ENCODE measurements at places on chromosomes 3 and 15.

GRCh38 chr3:171565481-171566058 is 105.4 kb upstream of the TNIK start:
- no peak for DNase-seq

GRCh38 chr3:33277193-33277882 is at the start of gene FBXL2:
TSS of gene FBXL2 (plus strand) at chr3:33277442. CDS start at chr3:33277513, 71 bp downstream.
- DNase-seq, result no peak

- no peak for DNase-seq
Observed at GRCh38 chr3:28850186-28850585, 430.7 kb upstream of the RBMS3 start.

- DNase-seq, result no peak
Observed at GRCh38 chr3:12973827-12974226, 99.4 kb downstream of the IQSEC1 start.

DNA sequence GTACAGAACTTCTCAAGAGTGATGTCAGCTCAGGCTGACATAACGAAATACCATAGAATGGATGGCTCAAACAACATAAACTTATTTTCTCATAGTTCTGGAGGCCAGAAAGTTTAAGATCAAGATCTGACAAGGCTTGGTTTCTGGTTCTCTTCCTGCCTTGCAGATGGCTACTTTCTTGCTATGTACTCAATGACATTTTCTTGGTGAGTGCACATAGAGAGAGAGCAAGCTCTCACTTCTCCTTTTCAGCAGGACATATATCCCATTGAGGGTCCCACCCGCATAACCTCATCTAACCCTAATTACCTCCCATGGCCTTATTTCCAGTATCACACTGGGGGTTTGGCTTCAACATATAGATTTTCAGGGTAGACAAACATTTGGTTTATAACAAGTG is 1072.1 kb downstream of the PLOD2 start:
- DNase-seq, result no peak

DNA sequence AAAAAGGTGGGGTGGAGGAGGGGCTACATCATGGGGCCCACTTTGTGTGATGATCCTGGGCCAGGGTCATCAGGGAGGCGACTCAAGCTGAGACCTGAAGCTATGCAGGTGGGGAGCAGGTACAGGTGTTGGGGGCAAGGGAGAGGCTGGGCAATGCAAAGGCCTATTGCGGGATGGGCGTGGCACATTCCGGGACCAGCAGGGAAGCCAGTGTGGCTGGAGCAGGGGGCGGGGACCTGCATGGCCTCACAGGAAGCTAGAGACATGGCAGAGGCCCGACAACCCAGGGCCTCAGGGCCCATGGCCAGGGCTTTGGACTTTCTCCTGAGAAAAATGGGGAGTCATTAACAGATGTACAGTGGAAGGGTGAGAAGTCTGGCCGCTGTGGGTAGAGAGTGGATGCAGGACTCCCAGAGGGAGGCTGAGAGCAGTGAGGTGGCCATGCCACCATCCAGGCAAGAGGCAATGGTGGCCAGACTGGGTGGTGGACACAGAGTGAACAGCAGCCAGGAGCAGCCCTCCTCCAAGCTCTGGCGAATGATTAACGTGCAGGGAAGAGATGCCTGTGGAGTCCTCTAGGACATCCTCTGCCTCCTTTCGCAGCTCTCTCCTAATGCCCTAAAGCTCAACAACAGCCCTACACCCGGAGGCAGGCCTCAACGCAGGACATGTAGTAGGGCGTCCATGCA is 122.6 kb upstream of the ATP2B2 start:
- DNase-seq, result no peak

DNA sequence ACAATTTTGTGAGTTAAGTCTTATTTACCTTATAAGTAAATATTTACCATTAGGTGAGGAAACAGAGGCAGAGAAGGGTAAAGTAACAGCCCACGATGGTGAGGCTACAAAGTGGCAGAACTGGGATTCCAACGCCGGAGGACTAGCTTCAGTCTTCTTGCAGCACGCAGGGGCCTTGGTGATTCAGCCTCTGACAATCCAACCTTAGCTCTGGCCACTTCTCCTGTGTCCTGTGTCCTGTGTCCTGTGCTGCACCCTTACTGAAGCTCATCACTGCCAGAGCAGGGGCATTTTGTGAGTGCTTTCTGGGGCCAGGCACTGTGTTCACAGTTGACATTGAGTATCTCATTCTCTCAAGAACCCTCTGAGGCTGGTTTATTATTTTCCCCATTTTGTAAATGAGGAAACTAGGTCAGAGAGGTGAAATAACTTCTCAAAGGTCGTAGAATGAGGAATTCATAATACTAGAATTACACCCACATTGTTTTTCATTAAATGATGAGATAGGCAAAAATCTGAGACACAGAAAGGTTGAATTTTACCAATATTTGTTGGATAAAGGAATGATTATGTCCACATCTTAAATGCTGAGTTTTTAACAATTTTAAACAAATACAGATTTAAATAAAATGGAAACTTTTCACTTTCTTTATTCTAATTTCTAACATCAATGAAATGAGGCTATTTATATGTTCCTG is 215.9 kb downstream of the BBX start:
- no peak for DNase-seq

- no peak for DNase-seq
Observed at GRCh38 chr15:67812241-67812644, 13.1 kb upstream of the SKOR1 start.

DNA sequence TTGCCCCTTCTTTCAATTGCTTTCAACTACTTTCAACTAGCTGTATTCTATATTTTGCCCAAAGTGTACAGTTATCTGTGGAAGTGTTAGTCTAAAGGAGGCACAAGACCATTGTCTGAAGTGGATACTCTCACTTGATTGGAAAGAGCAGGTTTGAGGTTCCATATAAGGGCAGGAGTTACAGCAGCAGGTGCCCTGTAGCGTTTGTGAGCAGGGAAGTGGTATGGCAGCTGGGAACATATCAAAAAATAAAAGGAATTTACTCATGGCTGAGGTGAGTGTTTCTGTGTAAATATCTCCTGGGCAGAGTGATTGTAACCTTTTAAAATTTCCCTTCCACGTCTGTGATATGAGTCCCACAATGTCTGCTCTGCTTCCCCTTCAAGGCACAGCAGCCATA is 38.5 kb upstream of the DNAJC13 start:
- DNase-seq, result no peak

GRCh38 chr15:27545494-27546255 is 553.4 kb downstream of the OCA2 start:
- DNase-seq, result no peak

DNA sequence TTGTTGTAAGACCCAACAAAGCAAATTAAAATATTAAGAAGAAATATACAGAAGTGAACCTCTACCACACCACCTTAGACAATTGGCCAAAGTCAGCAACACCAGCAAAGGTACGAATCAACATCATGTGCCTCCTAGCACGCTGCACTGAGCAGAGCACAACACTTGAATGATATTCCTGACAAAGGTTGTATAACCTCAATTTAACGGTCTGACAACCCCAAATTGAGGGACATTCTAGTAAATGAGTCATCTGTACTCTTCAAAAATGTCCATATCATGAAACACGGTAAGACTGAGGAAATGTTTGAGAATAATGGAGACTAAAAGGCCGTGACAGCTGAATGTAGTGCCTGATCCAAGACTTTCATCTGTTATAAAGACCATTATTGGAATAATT is 41.3 kb upstream of the TNFSF10 start:
- no peak for DNase-seq

GRCh38 chr15:58788056-58788710 is 17.1 kb downstream of the MINDY2 start:
- no peak for DNase-seq

DNA sequence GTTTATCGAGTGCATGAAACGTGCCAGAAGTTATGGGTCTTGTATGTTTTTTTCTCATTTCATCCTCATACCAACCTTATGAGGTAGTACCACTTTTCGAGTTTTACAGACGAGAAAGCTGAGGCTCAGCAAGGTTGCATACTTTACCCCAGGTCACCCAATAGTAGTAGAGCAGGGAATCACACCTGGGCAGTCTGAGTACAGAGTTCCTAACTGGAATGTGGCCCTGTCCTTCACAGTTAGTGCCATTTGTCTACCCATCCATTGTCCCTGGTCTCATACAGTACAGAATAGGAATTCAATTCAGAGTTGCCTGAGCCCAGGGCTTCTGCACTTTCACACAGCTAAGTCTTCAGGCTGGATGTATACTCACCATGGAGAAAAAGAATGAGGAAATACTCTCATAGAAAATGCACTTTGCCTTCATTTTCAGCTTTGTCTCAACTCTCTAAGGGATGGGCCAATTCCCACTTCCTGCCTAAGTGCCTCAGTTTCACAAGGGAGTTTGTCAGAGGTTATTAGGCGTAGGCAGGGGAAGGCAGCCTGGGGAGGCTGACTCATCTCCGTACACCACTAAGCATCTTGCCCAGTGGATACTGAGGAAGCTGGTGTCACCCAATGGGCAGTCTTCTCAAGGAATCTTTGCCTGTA is 93.2 kb downstream of the TMEM212 start:
- no peak for DNase-seq

DNA sequence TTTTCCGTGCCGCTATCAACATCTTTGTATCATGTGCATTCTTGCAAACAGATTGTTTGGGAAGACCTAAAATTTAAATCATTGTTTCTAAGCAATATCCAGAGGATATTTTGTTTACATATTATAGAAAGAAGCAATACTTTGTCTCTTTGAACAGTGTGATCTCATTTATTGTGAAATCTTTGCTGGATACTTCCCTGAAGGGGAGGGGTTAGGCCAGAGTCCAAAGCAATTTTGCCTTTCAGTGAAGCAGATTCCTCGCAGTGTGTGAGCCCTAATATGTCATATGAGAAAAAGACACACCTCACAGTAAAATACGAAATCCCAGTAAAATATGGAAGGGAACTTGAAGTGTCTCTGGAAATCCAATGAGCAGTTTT is 158.7 kb upstream of the SLCO3A1 start:
- no peak for DNase-seq

DNA sequence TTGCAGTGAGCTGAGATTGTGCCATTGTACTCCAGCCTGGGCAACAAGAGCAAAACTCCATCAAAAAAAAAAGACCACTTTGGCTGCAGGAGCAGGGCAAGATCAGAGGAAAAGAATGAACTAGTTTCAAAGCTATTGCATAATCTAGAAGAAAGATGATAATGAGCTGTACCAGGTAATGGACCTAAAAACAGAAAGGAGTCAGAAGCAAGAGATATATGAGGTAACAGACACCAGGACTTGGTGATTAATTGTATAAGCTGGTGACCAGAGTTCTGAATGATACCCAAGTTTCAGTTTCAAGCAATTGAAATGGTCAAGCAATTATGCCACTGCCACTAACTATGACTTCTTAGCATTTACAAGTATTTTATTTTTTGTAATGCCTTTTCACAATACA is 2.9 kb downstream of the POLQ start:
- DNase-seq, result no peak

DNA sequence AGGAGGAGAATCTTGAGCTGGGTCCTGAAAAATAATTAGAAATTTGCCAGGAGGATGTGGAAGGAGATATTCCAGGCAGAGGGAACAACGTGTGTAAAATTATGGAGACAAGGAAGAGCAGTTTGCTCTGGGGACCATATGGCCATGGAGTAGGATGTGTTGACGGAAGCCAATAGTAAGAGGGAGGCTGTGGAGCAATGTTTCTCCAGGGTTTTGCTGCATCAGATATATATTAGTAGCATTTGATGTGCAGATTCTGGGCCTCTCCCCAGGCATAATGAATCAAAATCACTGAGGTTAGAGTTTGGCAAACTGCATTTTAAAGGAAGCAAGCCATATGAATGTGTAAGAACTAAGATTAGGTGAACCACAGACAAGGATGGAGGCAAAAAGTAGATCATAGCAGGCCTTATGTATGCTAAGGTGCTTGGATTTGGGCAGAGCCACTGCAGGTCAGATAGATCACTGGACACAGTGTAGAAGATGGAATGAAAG is 192.9 kb upstream of the IL12A start:
- DNase-seq, result no peak
